ENCODE measurements at places on chromosomes 1 and 21.

GRCh38 chr1:85544689-85545215, 35.8 kb upstream of the CCN1 start:
- no peak for DNase-seq

- DNase-seq = no peak
Measured at GRCh38 chr21:45514311-45515021, 27.8 kb downstream of the SLC19A1 start.

DNA sequence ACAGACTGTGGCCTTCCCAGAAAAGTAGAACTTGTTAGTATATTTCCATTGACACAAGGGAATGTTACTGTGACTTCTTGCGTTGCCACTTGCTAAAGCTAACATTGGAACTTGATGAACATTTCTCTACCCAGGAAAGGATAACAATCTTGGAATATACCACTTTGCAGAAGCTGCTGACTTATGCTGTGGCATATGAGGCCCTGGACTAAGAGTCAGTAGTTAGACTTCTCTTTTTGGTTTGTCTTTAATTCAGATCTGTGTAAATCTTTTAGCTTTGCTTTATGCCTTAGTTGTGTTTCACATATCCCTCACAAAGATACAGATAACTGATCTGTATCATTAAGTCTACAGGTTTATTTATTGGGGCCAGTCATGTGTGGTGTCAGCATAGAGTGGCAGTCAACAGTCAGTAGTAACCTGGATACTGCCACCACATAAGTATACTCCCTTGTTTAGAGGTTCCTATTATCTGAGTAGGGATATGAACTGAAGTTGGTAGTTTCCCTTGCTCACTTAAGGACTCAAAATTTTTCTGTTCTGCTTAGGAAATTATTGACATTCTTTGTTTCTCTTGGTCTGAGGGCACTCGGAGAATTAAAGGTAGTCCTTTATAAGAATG, 14.7 kb downstream of the RNF2 start:
- no peak for DNase-seq

DNA sequence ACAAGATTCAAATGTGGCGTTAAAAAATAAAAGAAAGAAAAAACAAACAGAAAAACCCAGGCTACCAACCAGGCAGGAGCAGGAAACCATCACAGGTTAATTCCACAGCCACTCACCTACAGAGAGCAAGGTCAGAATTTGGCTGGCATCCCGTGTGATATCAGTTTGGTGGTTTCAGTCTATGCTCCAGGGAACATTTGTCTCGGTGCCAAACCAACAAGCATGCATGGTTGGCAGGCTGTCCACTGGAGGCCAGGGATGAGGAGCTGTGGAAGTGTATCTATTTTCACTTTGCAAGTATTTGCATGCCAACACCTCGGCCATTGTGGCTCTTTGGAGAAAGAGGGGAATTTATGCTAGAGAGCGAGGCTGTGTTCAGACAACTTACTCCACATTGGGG, 53.1 kb upstream of the PROX1 start:
- no peak for DNase-seq

DNA sequence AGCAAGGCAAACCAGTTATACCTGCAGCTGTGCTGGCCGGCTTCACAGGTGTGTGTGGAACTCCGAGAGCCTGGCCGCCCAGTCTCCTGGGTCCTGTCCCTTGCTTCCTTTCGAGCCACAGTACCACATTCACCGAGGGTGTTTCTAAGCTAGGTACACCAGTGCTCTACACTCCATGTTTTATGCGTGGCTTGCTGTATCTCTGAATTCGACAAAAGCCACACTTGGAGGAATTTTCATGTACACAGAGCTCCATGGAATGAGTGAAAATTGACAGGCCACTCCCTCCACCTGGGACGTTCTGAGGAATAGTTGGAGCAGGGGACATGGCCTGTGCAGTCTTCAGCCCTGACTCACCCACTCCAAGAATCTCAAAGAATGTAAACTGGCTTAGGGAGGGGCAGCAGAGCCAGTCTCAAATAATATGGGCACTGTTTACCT, 14.0 kb downstream of the ETS2 start:
- no peak for DNase-seq

GRCh38 chr1:85048296-85049064, at the start of gene MCOLN3:
TSS of gene MCOLN3 (minus strand) at chr1:85048500. CDS start at chr1:85045360, 3,140 bp downstream.
- DNase-seq = no peak

GRCh38 chr21:20306836-20307235, 691.4 kb upstream of the NCAM2 start:
- DNase-seq = no peak

DNA sequence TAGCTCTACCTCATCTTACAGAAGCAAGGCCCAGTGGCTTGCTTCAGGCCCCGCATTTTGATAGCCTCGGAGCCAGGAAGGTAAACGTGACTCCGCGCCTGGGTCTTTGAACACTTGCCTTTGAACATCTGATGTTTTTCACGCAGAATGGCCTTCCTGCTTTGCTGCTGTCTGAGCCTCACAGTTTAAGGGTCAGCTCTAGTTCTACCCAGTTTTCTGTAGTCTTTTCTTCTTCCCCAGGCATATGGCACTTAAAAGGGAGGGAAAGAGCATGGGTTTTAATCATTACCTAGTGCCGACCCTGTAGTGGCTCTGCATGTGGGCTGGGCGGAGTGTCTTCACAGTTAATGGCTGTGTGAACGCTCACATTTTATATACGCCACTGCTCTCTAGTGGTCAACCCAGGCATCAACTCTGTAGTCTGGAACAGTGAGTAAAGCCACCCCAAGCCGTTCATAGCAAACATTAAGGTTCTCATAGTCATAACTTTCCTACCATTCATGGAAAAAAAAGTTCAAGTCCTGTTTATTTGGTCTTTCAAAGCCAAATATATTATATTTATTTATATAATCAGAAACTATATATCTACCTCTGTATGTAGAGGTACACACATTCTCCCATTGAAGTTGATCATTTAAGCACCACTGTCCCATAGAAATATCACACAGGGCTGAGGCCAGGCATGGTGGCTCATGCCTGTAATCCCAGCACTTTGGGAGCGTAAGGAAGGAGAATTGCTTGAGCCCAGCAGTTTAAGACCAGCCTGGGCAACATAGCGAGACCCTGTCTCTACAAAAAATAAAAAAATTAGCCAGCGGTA, 78.1 kb downstream of the IER5 start:
- peak; percentile 48 for DNase-seq

GRCh38 chr1:32339363-32339978, 3.4 kb upstream of the MARCKSL1 start:
- DNase-seq = no peak

GRCh38 chr21:31283025-31283424, 61.0 kb downstream of the TIAM1 start:
- no peak for DNase-seq

GRCh38 chr1:227998374-227999055, 8.3 kb upstream of the WNT3A start:
- no peak for DNase-seq

DNA sequence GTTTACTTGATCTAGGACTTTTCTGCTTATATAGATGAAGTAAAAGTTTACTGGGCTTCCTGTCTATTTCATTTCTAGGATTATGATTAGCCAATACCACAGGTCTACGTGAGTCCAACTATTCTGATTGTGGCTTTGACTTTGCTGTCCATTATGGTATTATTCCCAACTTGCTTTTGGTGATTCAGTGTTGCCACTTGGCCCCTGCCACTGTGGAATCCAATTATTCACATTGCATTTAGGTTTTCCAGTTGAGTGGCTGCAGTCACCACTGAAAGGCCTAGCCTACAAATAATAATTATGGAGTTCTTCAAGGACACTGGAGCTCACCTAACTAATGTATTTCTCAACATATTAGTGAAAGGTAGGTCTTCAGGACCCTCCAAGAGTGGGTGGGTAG, 574.3 kb upstream of the USP24 start:
- DNase-seq = no peak

DNA sequence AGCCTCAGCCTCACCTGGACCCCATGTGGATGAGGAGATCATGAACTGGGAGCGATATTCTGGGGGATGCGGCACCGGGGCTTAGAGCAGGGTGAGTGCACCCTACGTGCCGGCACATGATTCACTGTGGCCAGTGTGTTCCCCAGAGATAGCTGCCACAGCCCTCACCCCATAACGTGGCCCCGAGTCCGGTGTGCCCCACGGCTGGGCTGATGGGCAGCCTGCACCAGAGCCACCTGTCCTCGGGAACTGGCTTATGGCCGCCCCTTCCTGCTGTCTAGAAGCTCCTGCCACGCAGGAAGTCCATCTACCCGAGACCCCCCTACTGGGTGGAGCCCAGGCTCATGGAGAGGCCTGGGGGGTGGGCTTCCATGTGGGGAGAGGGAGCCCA, 39.1 kb upstream of the SLC19A1 start:
- DNase-seq = no peak

GRCh38 chr21:41366522-41367151, 4.8 kb downstream of the MX2 start:
- DNase-seq = no peak

GRCh38 chr1:54163051-54163450, 10.3 kb upstream of the CDCP2 start:
- DNase-seq = no peak

GRCh38 chr1:21104683-21105082, 72.0 kb downstream of the EIF4G3 start:
- no peak for DNase-seq

- DNase-seq = no peak
Measured at GRCh38 chr21:46038341-46038829, 56.8 kb downstream of the COL6A1 start.

DNA sequence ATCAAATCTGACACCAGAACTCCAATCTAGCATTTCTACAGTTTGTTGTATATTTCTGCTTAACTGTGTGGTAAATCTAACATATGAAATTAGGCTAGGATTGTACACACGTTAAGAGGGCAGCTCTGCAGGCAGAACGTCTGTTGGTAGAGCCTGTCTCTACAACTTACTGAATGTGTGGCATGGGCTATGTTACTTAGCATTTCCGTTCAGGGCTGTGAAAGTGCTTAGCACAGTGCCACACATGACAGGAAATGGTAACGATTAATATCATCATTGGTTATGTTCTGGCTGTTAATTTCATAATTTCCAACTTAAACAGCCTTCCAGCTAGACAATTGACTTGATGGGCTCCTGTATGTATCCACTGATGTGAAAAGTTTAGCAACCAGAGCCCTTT, 9.6 kb upstream of the C8B start:
- no peak for DNase-seq

GRCh38 chr1:26787381-26787705, 407 bp upstream of the PIGV start:
- peak; percentile 27 for DNase-seq

- DNase-seq = no peak
Measured at GRCh38 chr1:198483006-198483405, 57.5 kb downstream of the ATP6V1G3 start.

- DNase-seq = no peak
Measured at GRCh38 chr1:65449214-65449823, 28.9 kb downstream of the LEPR start.
